Brain (organoid and tissue), 16 donors: ENCODE measurements at places on chromosomes 2 and 18.
A peak's percentile ranks its signal among the peaks of the same experiment; 100 is the strongest.

DNA sequence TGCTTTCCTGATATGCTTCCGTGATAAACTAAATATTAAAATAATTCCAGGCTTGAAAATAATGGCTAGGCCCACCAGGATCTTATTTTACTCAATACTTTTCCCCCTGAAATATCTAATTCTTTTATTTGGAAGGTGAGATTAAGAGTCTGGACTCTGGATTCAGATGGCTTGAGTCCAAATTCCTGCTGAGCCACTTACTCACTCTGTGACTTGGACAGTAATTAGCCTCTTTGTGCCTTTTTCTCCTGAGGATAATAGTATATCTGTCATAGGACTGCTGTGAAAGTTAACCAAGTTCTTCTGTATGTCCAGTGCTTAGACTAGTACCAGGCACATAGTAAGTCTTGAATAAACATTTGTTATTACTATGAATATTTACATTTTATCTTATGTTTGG, 127.3 kb upstream of the ERBB4 start:
- DNase-seq = no peak

GRCh38 chr2:71253476-71253875, 26.6 kb upstream of the PAIP2B start:
- DNase-seq = no peak

- no peak for DNase-seq
Measured at GRCh38 chr2:186637497-186637800, 47.6 kb downstream of the ITGAV start.

- DNase-seq = no peak
Measured at GRCh38 chr2:202064881-202065230, 8.2 kb upstream of the KIAA2012 start.

- no peak for DNase-seq
Measured at GRCh38 chr2:16664809-16665747, 556 bp downstream of the CYRIA start.

DNA sequence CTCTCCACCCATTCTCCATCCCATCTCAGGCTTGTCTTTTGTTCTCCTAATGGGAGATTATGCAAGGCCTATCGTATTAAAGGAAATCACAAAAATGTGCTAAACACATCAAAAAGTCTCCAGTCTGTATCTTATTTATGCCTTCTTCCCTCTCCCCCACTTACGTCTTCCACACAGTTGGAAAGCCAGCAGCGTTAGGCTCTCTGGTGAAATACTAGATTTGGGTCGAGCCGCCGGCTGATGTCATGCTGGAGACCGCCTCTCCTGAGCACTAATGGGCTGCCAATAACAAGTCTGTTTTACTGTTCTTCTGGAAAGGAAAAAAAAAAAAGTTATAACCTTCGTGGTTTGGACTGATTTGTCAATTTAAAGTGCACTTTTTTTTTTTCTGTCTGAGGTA, 182.7 kb upstream of the SIX2 start:
- DNase-seq = no peak

DNA sequence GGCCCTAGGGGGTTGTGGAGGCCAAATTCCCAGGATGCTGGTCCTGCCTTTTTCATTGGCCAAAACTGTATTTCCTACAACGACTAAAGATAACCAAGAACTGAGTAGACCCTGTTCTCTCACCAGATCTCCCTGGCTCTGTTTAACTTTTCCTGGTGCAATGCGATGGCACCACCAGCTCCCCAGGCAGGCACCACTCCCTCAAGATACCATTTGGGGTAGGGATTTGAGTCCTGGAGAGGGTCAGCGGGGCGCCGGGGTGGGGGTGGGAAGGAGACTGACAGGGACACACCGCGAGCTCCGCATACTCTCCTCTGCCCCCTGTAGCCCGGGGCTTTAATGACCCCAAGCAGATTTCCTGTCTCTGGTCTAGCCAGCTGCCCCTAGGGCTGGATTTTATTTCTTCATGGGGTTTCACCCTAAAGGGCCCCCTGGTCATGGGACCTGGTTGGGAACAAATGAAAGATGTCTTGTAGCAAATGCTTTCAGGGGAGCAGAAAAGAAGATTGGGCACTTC, 7.3 kb downstream of the SIX2 start:
- DNase-seq = no peak

- peak; percentile 55 for DNase-seq
Measured at GRCh38 chr18:1483385-1483784, 578.7 kb downstream of the ADCYAP1 start.

DNA sequence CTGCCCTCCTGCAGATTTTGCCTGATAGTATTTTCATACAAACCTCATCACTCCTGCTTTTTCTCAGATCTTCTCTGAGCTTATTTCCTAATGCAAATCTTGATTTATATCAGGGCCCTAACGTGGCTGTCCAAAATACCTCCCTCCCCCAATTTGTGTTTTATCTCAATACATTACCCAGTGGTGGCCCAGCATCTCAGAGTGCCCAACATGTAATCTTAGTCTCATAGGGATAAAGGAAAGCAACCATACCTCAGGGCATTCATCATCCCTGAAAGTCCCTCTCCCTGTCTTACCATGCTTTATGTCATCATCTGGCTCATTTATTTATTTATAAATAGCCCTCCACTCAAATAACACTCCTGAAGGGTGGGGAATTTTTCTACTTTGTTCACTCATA, 135.3 kb downstream of the SLC8A1 start:
- no peak for DNase-seq
